Tibial artery (tissue), 4 donors: ENCODE measurements at places on chromosomes 2 and 18.

DNA sequence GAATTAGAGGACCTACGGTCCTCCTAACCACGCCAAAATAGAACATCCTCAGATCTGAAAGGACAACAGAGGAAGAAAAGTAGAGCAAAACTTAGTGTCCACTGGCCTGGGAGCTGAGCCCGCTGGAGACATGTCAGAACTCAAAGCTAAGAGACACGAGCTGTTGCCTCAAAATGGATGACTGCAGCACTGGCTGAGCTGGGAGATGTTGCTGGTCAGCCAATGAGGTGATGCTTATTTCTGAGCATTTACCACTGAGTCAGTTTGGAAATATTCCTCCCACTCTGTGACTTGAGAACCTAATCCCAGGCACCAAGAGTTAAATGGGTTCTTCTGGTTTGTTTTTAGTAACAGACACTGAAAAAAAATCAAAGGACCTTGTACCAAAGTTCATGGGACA is 32.6 kb downstream of the FBXO15 start:
- no peak for DNase-seq

DNA sequence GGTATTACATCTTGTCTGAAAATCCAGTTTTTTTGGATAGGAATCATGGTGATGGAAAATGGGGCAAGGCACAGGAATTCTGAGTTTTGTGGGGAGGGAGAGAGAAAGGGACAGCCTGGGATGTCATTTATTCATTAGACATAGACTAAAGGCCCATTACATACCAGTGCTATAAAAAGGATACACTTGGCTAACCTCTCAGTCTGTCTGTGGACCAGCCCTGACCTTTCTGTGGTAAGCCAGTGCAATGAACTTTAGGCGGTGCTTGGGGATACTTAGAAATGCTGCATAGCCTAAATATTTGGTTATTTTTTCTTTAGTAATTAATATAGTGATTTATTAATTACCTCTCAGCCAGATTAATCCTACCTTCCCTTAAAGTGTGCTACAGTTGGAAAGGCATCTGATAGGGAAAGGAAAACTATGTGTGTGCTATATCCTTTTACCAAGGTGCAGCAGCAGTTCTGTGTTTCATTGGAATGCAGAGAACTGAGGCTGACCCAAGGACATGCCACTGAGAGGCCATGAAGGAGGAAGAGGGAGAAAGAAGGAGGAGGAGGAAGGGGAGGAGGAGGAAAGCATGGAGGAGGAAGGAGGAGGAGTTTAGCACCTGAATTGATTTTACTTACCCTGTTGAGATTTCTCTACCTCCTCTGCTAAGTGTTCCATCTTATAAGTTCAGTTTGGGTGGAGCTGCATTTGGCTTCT is 37.5 kb downstream of the KCNS3 start:
- DNase-seq: no peak

DNA sequence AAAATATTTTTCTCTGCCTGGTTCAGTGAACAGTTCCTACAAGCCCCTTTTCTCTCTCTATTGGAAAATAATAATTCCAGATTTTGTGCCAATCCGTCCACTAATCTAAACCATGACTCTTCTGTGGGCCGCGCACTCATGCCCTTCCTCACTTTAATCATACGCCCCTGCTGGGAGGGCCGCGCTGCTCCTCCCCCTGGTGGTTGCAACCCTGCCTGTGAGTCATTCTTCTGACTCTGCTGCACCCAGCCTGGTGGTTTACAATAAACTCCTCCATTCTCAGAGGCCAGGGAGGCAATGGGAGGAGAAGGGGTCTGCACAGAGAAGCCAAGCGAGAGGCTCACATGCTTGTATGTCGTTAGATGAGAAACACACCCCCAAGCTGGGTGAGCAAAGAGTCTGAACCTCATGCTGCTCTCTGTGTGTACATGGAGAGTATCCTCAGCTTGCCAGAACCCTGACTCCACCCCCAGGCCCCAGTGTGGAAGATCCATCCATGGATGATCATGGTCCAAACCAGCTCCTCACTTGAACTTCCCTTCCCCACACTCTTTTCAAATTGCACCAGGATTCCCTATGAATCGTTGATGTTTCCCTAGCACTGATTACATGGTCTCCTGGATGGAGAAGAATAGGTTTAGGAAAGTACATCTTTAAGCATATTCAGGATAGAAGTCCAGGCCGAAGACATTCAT is 228.9 kb downstream of the ANKRD30B start:
- DNase-seq: no peak

GRCh38 chr2:42185220-42185921 is 16.2 kb downstream of the EML4 start:
- DNase-seq: no peak

DNA sequence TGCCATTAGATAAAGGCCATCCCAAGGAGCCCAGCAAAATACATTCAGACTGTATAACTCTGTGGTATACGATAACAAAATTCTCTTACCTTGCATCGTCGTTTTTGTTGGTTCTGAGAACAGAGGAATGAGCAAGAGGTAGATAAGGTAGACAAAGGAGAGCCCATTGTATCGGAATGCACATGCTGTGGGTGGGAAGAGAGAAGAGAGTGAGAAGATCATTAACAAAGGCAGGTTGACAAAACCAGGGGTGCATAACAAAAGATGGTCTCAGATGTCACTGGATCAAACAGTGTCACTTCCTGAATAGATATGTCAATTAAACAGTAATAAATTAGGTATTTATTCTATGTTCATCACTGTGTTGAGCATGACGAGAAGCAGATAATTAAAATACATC is 83.3 kb downstream of the PIEZO2 start:
- no peak for DNase-seq

DNA sequence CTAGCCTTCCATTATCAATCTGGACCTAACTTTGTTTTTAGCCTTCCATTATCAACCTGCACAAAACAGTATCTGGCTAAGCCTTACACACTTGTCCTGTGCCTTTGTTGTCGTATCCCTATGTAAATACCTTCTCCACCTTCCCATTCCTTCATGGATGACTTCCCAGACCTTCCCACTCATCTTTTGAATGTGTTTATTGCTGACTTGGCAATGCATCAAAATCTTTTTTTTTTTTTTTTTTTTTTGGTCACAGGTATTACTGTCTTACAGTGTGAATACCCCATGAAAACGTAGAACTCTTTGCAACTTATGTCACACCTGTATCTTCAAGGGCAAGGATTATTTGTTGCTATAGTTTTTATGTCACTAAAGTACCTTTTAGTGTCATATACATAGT is 25.7 kb downstream of the RPE start:
- no peak for DNase-seq

- no peak for DNase-seq
These were observed 1.4 kb downstream of the ITPRID2 start for GRCh38 chr2:181892799-181893435.
